NCI-H524 (cell line): ENCODE measurements at places on chromosomes 6 and 20.

GRCh38 chr6:47147175-47147727, 105.1 kb upstream of the ADGRF1 start:
- no peak for DNase-seq

DNA sequence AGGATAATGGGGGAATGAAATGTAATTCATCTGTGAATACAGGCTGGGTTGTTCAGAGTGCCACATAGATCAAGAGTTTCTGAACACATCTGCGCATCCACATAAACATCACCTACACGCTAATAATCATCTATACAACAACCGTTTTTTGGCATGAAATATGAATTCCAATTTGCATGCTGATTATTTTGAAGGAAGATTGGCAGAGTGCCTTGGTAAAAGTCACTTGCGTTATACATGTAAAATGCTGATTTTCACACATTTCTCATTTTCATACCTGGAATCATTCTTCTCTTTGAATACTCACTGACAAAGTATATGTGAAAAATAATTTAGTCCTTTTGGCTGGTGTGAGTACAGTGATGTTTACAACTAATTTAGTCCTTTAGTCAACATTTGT, 17.7 kb downstream of the COL9A1 start:
- DNase-seq = no peak

DNA sequence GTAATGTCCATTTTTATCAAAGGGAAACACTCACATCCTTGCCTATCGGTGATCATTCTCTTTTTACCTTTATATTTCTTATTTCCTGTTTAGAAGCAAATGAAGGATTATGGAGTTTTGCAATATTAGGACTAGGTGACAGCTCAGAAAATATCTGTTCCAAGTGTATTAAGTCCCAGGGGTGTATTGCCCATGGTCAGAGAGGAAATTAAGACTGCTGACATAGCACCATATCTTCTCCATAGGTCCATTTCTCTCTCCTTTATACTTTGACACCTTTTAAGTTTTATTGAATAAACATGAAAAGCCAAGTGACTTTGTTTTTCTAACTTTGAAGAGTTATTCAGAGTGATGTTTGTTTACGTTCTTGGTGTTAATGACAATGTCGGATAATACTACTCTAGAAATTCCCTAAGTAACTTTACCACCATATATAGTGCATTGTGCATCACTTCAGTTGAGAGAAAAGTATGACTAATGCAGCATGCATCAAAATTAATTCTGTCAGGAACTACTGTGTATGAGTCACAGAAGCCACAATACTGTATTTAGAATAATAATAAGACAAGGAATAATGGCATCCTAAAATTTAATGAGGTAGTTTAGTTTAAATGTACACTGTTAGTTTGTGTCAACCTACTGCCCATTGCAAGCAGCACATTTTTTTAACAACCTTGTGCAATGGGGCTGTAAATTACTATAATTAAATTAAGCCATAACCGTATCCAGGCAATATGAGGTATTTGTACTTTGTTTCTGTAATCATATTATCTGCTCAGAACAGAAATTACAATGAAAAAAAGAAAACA, 474.4 kb upstream of the RNF217 start:
- no peak for DNase-seq

- DNase-seq = no peak
Observed at GRCh38 chr20:61694682-61695081, 371.0 kb downstream of the TAF4 start.

- DNase-seq = no peak
Observed at GRCh38 chr20:58146081-58146745, 82.2 kb downstream of the ANKRD60 start.

DNA sequence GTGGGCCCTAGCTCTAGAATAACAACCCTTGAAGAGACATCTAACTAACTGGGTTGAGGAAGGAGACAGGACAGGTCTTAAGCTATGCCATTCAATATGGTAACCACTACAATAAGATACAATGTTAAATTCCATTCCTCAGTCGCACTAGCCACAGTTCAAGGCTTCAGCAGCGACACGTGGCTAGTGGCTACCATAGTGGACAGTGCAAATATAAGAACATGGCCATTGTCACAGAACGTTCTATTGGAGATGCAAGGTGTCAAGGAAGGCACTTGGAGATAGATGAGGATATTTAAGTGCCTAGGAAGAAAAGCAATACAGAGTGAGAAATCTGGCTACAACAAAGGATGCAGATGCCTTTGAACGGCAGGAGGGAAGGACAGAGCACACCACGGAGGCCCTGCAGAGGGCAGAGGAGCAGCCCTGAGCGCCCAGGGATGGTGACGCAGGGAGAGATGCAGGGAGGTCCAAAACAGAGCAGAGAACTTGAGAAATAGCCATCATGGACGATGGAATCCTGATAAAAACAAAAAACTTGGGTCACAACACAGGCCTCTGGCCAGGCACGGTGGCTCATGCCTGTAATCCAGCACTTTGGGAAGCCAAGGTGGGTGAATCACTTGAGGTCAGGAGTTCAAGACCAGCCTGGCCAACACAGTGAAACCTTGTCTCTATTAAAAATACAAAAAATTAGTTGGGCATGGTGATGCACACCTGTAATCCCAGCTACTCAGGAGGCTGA, 140.7 kb downstream of the ZMYND8 start:
- no peak for DNase-seq

GRCh38 chr6:158768436-158768835, 50.7 kb downstream of the EZR start:
- no peak for DNase-seq

DNA sequence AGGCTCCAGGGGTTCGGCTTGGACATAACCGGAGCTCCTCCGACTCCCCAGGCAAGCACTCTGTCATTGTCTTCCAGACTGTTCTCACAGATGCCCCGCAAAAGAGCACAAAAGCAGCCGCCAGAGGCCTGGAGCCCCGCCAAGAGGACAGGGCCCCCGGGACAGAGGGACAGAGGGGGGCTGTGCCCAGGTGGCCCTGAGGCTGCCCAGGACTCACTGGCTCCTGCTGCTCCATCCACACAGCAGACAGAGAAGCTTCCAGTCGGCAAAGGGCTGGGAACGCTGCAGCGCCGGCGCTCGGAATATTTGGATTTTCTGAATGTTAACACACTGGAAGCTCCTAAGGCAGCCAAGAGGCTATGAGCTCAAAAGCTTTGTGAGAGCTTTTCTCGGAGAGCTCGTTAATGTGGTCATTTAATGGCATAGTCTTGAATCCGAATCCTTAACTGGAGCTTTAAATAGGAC, 68.0 kb upstream of the QKI start:
- DNase-seq = no peak

DNA sequence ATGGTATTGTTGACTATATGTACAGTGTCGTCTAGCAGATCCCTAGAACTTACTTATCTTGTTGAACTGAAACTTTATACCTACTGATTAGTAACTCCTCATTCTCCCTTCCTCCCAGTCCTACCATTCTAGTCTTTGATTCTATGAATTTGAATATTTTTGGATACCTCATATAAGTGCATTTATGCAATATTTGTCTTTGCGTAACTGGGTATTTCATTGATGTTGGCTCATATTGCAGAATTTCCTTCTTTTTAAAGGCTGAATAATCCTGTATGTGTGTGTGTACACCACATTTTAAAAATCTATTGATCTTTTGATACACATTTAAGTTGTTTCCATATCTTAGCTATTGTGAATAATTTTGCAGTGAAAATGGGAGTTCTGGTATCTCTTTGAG, 119.9 kb downstream of the SOX4 start:
- DNase-seq = no peak

GRCh38 chr6:73058736-73059135, 166.6 kb downstream of the KHDC1L start:
- DNase-seq = no peak

- DNase-seq = no peak
Observed at GRCh38 chr20:2907519-2907918, 34.2 kb downstream of the PTPRA start.

- DNase-seq = no peak
Observed at GRCh38 chr20:23009636-23010035, 25.5 kb upstream of the SSTR4 start.

DNA sequence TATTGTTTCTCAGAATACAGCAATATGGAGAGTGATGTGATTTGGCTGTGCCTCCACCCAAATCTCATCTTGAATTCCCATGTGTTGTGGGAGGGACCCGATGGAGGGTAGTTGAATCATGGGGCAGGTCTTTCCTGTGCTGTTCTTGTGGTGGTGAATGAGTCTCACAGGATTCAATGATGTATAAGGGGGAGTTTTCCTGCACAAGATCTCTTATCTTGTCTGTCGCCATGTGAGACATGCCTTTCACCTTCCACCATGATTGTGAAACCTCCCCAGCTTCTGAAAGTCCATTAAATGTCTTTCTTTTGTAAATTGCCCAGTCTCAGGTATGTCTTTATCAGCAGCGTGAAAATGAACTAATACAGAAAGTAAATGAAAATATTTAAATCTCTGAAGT, 234.8 kb upstream of the TENT5A start:
- DNase-seq = no peak

DNA sequence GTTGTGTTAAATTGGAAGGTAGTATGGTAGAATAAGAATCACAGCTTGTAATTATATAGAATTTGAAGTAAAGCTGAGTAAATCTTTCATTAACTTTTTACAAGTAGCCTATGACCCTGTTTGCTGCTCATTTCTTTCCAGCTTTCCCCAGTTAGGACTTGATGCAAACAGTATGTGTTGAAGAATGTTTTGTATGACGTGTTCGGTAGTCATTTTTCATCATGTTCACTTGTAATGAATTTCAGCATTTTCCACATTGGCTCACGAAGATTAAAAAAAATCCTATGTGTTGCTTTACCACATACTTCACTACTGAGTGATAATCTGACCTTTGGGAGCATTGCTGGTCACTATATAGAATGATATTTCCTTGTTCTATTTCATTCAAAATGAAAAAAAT, 162.4 kb downstream of the CDKAL1 start:
- peak; percentile 11 for DNase-seq

GRCh38 chr6:26276841-26277648, 88.0 kb upstream of the BTN3A2 start:
- no peak for DNase-seq

DNA sequence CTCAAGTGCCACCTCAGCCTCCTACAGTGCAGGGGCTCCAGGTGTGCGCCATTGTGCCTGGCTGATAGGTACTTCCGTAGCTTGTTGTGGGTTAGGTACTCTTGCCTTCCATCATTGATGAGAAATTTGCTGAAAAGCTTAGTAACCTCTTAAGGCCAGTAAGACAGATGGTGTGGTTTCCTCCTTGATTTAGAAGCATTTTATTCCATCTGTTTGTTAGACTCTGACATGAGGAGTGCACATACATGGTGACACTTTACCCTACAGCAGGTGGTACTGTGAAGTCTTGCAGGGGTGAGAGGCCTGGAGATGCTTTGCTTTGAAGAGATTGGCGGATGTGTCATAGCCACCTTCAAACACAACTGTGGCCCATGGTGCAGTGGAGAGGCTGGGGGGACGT, 14.8 kb upstream of the MTG2 start:
- DNase-seq = peak; percentile 90

GRCh38 chr6:150686566-150686965, 86.9 kb downstream of the PLEKHG1 start:
- DNase-seq = no peak

- no peak for DNase-seq
Observed at GRCh38 chr6:166470863-166471410, 88.2 kb upstream of the MPC1 start.

DNA sequence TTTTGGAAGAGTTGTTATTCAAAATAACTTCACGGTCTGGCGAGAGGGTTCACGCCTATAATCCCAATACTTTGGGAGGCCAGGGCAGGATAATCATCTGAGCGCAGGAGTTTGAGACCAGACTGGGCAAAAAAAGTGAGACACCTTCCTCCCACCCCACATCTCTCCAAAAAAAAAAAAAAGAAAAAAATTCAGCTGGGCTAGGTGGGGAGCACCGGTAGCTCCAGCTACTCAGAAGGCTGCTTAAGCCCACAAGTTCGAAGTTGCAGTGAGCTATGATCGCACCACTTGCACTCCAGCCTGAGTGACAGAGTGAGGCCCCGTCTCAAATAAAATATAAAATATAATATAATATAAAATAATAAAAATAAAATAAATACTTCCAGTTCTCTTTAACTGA, 10.4 kb downstream of the OR2B2 start:
- no peak for DNase-seq

GRCh38 chr6:79249136-79249535, 14.7 kb upstream of the HMGN3 start:
- DNase-seq = no peak

GRCh38 chr6:115838216-115838615, 222.5 kb downstream of the FRK start:
- no peak for DNase-seq

- DNase-seq = peak; percentile 74
Observed at GRCh38 chr20:1185790-1186334, 1.1 kb upstream of the TMEM74B start.
